ENCODE measurements at places on chromosomes 7 and 10.

DNA sequence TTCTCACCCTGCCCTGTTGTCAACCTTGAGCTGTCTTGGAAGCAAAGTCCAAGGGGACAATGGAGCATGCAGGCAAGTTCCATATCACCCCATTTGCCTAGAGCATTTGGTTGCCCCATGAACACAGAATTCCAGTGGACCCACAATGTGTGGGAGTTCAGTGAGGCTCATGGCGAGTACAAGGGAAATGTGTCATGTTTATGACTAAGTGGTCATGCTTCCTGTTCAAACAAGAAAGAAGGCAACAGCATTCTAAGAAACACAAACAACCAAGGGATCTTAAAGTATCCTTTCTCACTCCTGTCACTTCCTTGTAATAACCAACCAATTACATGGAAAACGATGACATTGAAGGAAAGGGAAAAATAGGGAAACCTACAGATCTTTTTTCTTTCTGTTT is 513.0 kb downstream of the INHBA start:
- DNase-seq, result peak; percentile 96

GRCh38 chr10:73465978-73466726 is 29.7 kb downstream of the PPP3CB start:
- DNase-seq, result no peak

GRCh38 chr7:127844707-127845331 is 186.4 kb downstream of the LRRC4 start:
- peak; percentile 14 for DNase-seq

- no peak for DNase-seq
Observed at GRCh38 chr7:24974026-24974832, 5.7 kb downstream of the OSBPL3 start.

- no peak for DNase-seq
Observed at GRCh38 chr10:42790835-42791234, 8.2 kb downstream of the BMS1 start.

- DNase-seq, result no peak
Observed at GRCh38 chr10:116737627-116738327, 4.6 kb downstream of the HSPA12A start.

DNA sequence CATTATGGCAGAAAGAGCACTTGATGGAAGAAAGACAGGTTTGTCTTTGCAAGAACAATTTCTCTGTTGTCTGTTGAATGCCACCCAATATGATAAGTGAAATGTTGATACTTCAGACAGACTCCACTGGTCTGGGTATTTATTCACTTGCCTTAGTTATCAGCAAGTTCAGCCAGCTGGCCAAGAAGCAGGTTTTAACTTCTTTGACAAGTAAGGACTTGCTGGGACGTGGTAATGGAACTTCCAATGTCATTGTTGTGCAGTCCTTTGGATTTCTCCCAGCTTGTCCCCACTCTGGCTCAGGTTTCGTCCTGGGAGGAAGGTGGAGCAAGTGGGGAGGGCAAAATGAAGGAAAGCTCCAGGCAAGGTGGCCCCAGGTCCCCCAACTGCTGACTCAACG is 497.4 kb downstream of the RPS24 start:
- DNase-seq, result no peak

- DNase-seq, result peak; percentile 47
Observed at GRCh38 chr7:85068799-85069198, 118.1 kb downstream of the SEMA3D start.

GRCh38 chr7:1050956-1051690 is 6.8 kb downstream of the GPR146 start:
- DNase-seq, result no peak

DNA sequence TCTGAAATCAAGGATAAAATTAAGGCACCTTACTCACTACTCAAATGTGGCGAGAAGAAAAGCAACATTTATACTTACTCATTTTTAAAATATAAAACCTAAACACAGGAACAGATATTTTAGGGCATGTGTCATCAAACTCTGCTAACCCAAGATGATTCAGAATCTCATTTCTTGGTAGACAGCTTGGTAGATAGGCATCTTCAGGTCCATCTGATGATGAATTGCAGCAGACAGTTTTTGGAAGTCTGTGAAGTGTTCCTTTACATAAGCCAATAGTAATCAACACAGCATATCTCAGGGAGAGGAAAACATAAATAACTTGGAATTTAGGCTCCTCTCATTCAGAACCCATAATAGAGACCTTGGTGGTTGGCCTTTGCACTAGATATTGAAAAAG is 3.4 kb downstream of the HIPK2 start:
- peak; percentile 88 for DNase-seq

- no peak for DNase-seq
Observed at GRCh38 chr10:8403711-8404371, 349.4 kb downstream of the GATA3 start.

GRCh38 chr7:4286351-4286750 is 395.7 kb upstream of the FOXK1 start:
- DNase-seq, result peak; percentile 15

DNA sequence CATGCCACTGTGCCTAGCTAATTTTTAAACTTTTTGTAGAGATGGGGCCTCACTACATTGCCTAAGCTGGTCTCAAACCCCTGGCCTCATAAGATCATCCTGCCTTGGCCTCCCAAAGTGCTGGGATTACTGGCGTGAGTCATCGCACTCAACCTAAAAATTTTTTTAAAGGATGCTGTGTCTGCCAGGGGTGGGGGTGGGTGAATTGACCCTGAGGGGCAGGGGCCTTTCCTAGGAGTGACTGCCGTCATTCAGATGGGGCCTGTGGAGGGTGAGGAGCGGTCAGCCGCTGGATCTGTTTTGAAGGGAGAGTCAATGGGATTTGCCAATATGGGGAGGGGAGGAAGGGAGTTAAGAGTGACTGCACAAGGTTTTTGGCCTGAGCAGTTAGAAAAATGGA is 89.4 kb downstream of the C10orf105 start:
- DNase-seq, result no peak

DNA sequence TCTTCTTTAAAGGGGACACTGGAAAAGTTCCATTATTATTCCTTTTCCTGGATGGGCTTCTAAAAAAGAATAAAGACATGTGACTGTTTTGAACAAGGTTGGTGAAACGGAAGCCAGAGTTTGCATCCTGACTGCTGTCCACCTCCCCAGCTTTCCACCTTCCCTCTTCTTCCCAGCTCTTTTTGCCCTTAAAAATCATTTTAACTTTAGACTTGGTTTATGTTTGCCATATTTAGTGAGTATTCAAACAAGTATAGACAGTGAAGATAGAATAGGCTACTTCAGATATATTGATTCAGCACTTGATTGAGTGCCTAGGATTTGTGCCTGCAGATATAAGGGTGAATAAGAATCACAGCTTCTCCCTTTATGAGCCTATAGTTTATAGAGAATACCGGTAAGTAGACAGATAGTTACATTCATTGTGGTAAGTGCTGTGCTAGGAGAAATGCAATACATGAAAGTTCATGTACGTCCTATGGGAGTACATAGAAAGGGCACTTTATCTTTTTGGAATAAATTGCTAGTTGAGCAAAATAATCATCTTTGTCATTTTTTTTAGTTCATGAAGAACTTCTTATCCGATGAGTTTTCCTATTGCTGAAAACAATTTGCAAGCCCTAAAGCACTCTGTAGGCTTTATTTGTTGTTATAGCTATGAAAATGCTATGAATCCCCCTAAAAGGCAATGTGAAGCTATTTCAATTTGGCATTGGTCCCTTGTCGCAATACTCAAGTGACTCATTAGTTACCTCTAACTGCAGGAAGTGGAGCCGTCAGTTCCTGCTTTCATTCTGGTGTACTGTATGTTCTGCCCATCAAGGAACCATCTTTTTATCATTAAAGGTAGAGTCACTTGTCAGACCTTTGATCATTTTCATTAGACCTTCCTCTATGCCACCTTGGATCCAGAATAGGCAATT is 57.2 kb upstream of the STRIP2 start:
- DNase-seq, result peak; percentile 53

DNA sequence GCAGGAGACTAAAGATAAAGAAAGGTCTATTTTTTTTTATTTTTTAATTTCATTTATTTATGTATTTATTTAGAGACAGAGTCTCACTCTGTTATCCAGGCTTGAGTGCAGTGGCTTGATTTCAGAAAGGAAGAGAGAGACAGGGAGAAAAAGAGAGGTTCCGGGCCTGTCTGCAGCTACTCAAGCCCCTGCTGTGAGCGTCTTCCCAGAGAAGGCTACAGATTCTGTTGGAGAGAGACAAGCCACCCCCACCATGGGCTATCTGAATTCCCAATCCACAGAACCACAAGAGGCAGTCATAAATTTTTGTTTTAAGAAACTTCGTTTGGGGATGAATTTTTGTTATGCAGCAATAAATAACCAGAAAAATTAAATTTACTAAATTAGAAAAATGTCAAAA is 68.1 kb downstream of the CALN1 start:
- no peak for DNase-seq

DNA sequence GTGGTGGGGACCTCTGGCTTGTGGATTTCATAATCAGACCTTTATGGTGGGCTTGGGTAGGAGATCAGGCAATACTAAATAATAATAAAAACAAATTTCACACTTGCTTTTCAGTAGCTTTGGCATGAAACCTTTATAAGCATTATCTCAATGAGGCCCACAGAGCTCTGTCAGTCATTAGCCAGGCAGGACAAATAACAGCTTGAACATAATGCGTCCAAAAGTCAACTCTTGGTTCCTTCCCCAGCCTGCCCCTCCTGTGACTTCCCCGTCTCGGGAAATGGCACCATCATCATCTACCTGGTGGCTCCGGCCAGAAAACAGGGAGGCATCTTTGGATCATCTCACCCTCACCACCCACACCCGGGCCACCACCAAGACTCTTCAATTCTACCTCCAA is 40.8 kb downstream of the KCTD7 start:
- DNase-seq, result no peak

DNA sequence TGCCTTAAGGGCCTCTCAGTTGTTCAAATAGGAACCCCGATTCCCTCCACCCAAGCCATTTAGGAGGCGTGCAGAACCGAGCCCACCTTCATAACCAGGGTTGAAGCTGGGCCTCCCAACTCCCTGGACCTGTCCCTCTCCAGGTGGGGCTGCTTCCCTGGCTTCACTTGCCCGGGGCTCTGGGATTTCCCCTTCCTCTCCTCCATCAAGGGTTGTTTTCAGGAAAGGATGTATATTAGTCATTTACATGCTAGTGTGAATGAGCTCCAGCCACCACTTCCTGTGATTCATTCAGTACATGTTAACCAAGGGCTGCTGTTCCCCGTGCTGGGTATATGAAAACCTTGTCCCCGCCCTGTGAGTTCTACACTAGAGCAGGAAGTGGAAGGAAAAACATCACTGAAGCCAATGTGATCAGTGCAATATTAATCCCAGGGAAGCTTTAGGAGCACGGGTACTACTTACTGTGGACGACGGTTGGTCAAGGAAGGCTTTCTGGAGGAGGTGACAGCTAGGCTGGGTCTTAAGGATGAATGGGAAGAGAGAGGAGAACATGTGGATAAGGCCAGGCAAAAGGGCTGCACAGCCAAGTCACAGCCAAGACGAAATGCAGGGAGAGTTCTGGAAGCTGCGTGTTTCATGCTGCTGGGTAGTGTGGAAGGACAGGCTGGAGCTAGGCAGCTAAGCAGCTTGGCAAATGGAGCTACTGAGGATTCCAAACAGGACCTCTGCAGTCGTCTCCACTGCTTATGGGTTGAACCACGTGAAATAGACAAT is 150.1 kb upstream of the SHH start:
- DNase-seq, result peak; percentile 96

- DNase-seq, result no peak
Observed at GRCh38 chr7:4816419-4817080, 41.1 kb downstream of the AP5Z1 start.

DNA sequence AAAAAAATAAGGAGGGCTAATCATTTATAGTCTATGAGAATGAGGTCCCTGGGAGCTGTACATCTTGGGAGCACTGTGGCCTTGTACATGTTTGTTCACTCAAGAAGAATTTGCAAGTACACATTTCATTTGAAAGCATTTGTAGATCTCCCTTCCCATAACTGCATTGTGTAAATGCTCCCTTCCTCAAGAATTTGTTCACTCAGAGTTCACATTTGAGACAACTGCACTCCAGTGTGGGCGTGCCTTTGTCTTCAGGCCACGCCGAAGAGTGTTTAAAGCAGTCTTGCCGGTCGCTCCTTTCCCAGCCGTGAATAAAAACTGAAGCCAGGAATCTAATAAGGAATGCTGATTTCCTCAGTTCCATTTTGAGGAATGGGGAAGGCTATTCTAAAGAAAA is 291.1 kb upstream of the LYZL1 start:
- no peak for DNase-seq

DNA sequence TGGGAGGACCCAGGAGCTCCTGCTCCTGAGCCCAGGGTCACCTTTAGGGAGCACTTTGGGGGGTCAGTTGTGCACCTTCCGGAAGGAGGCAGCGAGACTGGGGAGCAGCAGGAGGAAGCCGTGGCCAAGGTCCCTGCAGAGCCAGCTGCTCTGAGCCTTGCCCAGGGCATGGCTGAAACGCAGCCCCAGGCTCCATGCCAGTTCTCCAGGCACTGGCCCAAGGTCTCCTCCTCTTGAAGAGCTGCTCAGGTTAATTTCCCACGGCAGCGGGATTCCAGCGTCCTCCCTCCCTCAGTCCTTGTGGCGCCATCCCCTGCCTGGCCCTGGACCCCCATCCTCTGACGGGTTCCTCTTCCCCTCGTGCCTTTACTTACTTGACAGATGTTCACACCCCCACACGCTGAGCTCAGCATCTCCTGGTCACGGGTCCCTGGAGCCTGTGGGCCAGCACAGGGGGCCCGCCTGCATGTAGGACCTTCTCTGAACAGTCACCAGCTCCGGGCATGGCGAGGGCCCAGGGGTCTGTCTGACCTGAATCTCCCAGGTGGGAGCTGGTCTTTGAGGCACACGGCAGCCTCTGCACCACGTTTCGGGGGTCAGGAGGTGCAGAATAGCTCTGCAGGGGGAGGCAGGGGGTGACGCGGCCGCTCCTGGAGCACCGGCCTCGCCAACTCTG is 16.7 kb upstream of the CFAP46 start:
- DNase-seq, result no peak

DNA sequence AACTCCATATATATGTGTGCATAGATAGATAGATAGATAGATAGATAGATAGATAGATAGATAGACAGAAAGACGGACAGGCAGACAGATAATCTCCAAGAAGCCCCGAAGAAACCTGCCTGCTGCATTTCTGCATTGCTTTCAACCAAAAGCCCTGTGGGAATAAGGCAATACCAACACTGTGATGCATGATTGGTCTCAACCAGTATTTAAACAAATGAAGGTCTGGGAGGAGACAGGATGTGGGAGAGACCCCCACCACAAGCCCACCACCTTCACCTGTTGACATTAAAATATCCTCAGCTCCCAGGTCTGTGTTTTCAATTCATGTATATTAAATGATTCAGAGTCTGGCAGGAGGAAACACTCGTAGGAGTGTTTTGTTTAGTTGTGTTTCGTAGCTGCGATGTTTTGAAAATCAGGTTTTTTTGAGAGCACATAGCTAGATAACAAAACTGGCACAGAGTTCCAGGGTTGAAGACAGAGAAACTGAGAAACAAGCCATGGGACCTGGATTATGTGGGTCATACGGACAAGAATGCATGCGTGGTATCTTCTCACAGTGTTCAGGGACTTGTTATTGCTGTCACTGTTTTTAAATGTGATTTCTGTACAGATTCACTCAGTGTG is 200.7 kb upstream of the AHR start:
- no peak for DNase-seq

Data from HT1080 (cell line).